ENCODE measurements at places on chromosomes 2 and 18. TPM values are rescaled to one million over a fixed set of nuclear protein-coding genes. Genes with fewer than 3 reads are reported as not detected.

The IKZF2 gene
- 8.1 TPM for total RNA-seq

The UNC80 gene
- 11.8 TPM for total RNA-seq

The STK11IP gene
- 10.8 TPM for total RNA-seq

The CD302 gene
- total RNA-seq: 2.5 TPM

The UGT1A10 gene
- not detected for total RNA-seq

The NIFK gene
- total RNA-seq: 34.9 TPM

The GAD1 gene
- 78.2 TPM for total RNA-seq

The UGT1A8 gene
- total RNA-seq: not detected

The MBOAT2 gene
- total RNA-seq: 88.3 TPM

The ATP8B1 gene
- total RNA-seq: 4.2 TPM

The TRIM43 gene
- total RNA-seq: not detected

The IL36RN gene
- not detected for total RNA-seq

The SLC4A5 gene
- 2.7 TPM for total RNA-seq

The SERPINB2 gene
- total RNA-seq: under 0.01 TPM

All from temporal lobe (tissue), 4 donors.